ENCODE measurements at places on chromosomes 5 and 9. TPM values are rescaled to one million over a fixed set of nuclear protein-coding genes. Genes with fewer than 3 reads are reported as not detected.

INSYN2B gene
- total RNA-seq: 5.2 TPM

PKD2L2 gene
- total RNA-seq: not detected

PLPP7 gene
- total RNA-seq: 3.7 TPM

HRCT1 gene
- total RNA-seq: 5.4 TPM

TAF11L5 gene
- not detected for total RNA-seq

LRRC70 gene
- 0.17 TPM for total RNA-seq

RIC1 gene
- total RNA-seq: 14.1 TPM

CERT1 gene
- total RNA-seq: 5.9 TPM

PCDHGA1 gene
- total RNA-seq: under 0.01 TPM

HAVCR2 gene
- total RNA-seq: 0.17 TPM

PCDHA6 gene
- not detected for total RNA-seq
